ENCODE measurements at places on chromosomes 4 and X. TPM values are rescaled to one million over a fixed set of nuclear protein-coding genes. Genes with fewer than 3 reads are reported as not detected.

The RPA4 gene
- total RNA-seq, result 0.43 TPM

The COX7B2 gene
- total RNA-seq, result not detected

The AMTN gene
- not detected for total RNA-seq

The FGF13 gene
- total RNA-seq, result not detected

The DDIT4L gene
- 3.5 TPM for total RNA-seq

The MID2 gene
- 33.2 TPM for total RNA-seq

The SYTL5 gene
- 10.4 TPM for total RNA-seq

The GUCY1B1 gene
- total RNA-seq, result 1.9 TPM

The PTPN13 gene
- total RNA-seq, result 73.0 TPM

The SPANXB1 gene
- total RNA-seq, result not detected

The FGF5 gene
- 6.1 TPM for total RNA-seq

The SPACA5 gene
- not detected for total RNA-seq

The N4BP2 gene
- 8.7 TPM for total RNA-seq

The USP26 gene
- not detected for total RNA-seq

The HSPA4L gene
- 6.5 TPM for total RNA-seq

The PLXNA3 gene
- total RNA-seq, result 16.8 TPM

The PCDH10 gene
- 16.4 TPM for total RNA-seq

The CD38 gene
- under 0.01 TPM for total RNA-seq

The VCX2 gene
- not detected for total RNA-seq

The NXF2B gene
- not detected for total RNA-seq

The TMEM144 gene
- 7.3 TPM for total RNA-seq

The KLHL5 gene
- 123 TPM for total RNA-seq

The ARX gene
- total RNA-seq, result not detected

The BGN gene
- total RNA-seq, result 62.5 TPM

The GNRHR gene
- total RNA-seq, result not detected

The PAQR3 gene
- 29.8 TPM for total RNA-seq

The PHOX2B gene
- total RNA-seq, result not detected

The FAM156A gene
- total RNA-seq, result 16.1 TPM

The SPP1 gene
- total RNA-seq, result 11.3 TPM

The POLA1 gene
- 11.9 TPM for total RNA-seq

The HMX1 gene
- not detected for total RNA-seq

The MAGED1 gene
- total RNA-seq, result 285 TPM

The REPS2 gene
- total RNA-seq, result 0.43 TPM

The LAGE3 gene
- 15.5 TPM for total RNA-seq

The SPIN2A gene
- 1.3 TPM for total RNA-seq

The CFI gene
- total RNA-seq, result 18.4 TPM

The CENPVL1 gene
- not detected for total RNA-seq

The CSN1S1 gene
- not detected for total RNA-seq

The NMU gene
- total RNA-seq, result not detected

The FOXR2 gene
- total RNA-seq, result not detected

Data from fibroblast of villous mesenchyme (primary cell).